Renal pelvis (tissue), 12 donors: ENCODE measurements at places on chromosomes 11 and 22. TPM values are rescaled to one million over a fixed set of nuclear protein-coding genes. Genes with fewer than 3 reads are reported as not detected.

The CBLIF gene
- polyA plus RNA-seq = 0.27 TPM

The IMMP1L gene
- 47.6 TPM for polyA plus RNA-seq

The C22orf15 gene
- 3.7 TPM for polyA plus RNA-seq

The SEPTIN3 gene
- polyA plus RNA-seq = 7.5 TPM

The EFEMP2 gene
- 111 TPM for polyA plus RNA-seq

The TRIM34 gene
- polyA plus RNA-seq = 9.0 TPM

The LARGE2 gene
- 27.2 TPM for polyA plus RNA-seq

The CLP1 gene
- polyA plus RNA-seq = 17.9 TPM

- no peak for DNase-seq
These were observed 568.9 kb downstream of the LUZP2 start for GRCh38 chr11:25065746-25066145.

- peak; percentile 52 for DNase-seq
These were observed 650 bp downstream of the GUCY1A2 start for GRCh38 chr11:107017433-107018218.

- DNase-seq = no peak
These were observed 45.5 kb upstream of the GLYATL1B start for GRCh38 chr11:59040607-59041006.

GRCh38 chr11:2825889-2826678, 59.5 kb downstream of the CDKN1C start:
- DNase-seq = peak; percentile 83

GRCh38 chr11:70467201-70468085, 69.1 kb downstream of the CTTN start:
- peak; percentile 53 for DNase-seq

GRCh38 chr11:29159552-29160465, 857.0 kb downstream of the KCNA4 start:
- DNase-seq = peak; percentile 50

- no peak for DNase-seq
These were observed 88.0 kb upstream of the CSNK2A3 start for GRCh38 chr11:11441091-11441490.

- no peak for DNase-seq
These were observed 78.2 kb downstream of the SMCO4 start for GRCh38 chr11:93464927-93465540.

- no peak for DNase-seq
These were observed 85.7 kb downstream of the SNX19 start for GRCh38 chr11:130830566-130830965.

- DNase-seq = no peak
These were observed 3.0 kb upstream of the B3GAT1 start for GRCh38 chr11:134414766-134415765.

DNA sequence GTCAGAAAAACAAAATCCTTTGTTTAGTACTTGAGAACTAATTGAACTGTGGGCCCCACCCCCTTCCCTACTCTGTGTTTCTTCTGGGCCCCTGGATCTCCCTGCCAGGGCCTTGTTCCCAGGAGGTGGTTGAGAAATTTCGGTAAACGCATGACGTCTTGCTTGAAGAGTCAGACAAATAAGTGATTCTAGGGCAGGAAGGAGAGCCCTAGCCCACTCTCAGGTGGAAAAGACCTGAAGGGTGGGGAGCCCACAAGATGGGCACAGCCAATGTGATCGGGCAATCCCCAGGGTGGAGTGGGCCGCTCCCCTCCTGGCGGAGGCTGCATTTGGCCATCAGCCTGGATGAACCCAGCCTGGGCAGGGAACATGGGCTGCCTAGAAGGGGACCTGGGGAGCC, 16.8 kb upstream of the P2RY2 start:
- DNase-seq = no peak

- DNase-seq = no peak
These were observed 18.3 kb downstream of the ANKK1 start for GRCh38 chr11:113405724-113406478.

DNA sequence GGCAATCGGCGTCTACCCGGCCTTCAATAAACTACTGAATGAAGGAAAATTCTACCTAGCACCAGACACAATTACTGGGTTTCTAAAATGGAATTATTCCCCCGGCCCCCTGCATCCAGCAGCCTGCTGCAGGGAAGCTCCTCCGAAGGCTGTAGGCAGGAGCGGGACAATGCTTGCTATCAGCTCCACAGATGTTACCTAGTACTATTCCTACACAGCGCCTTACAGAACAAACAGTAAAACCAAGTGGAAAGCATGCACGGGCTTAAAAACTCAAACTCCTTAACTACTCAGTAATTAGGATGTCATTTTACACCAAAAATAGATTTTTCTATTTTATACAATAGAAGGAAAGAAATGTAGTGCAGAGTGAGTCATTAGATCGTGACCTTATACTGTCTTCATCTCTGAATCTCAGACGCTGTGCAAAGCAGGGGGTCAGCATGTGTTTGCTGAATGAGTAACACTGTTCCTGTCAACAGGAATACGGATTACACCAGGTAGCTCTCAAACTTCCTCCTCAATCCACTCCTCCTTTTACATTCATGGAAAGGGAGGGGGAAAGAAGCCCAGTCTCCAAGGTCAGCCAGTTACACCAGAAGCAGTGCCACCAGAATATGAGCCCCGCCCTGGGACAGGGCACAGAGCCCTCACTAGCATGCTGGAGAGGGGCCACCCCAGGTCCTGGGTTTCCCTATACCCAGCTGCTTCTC, 74.9 kb downstream of the PACSIN2 start:
- DNase-seq = no peak

DNA sequence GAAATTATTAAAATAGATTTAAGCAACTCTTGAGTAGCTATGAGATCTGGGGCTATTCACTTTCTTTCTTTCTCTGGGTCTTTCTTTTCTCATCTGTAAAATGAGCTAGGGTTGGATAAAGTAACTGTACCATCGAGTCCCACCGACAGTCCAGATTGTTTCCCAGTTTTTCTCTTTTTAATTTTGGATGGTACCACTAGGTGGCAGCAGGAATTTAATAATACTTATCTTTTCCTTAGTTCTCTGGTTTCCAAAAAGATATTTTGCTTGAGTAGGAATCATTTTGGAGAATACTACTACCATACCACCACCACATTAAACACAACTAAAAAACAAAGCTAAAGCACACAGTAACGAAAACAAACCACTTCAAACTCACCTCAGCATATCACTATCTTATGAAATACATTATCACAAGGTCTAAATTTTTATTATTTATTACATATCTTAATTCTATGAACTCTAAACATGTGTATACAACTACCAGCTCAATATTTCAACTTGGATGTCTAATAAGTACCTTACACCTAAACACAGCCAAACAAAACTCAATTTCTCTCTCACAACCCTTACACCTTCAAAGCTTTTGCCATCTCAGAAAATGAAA, 584.0 kb downstream of the KCNA4 start:
- DNase-seq = peak; percentile 12

GRCh38 chr11:100445231-100445735, 241.8 kb upstream of the ARHGAP42 start:
- no peak for DNase-seq

DNA sequence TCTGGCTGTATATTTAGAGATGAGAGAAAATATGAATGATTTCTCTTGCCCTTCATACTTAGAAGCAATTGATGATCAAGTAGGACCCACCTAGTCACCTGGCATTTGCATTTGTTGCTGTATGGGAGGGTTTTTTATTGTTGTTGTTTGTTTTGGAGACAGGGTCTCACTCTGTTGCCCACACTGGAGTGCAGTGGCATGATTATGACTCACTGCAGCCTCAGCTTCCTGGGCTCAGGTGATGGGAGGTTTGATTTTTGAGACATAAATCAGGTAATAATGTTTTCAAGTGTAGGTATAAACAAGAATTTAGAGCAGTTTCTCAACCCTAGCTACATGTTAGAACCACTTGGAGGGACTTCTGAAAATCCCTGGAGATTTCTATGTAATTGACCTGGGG, 63.0 kb downstream of the TNRC6B start:
- no peak for DNase-seq
